ENCODE measurements at places on chromosomes 3 and 15. TPM values are rescaled to one million over a fixed set of nuclear protein-coding genes. Genes with fewer than 3 reads are reported as not detected.

DNA sequence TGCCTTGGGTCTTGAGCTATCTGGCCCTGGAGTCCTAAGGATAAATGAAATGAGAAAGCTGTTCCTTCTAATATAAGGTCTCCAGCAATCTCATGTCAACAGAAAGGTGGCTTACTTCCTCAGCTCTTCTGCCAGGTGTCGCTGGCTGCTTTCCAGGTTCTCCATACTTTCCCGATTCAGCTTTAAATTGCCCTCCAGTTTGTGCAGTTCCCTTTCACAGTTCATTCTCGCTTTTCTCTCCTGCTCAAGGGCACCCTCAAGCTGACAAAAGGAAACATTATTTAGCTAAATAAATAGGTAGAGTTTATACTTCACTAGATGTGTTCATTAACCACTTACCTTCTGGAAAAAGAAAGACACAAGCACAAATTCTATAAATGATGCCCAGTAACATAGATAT, 73.0 kb downstream of the MYH15 start:
- peak; percentile 24 for DNase-seq

DNA sequence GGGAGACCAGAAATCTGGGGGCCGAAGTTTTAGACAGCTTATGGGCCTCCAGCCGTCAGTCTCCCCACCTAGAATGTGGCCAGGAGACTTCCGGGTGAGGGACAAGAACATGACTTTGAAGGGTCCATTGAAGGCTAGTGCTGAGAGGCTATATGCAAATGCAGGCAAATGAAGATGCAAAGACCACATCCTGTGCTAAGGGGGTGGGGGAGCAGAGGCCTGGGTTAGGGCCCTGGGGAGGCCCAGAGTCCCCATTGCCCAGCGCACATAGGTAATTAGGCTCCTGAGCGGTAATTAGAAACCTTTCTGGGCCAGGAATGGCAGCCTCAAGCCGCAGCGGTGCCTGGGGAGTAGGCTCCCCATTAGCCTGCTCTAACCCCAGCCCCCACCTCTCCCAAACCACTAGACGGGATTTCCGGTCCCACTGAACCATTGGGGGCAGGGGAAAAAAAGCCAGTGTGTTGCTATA, 6.8 kb downstream of the CSK start:
- DNase-seq = no peak

GRCh38 chr15:25060472-25060803, 105.7 kb downstream of the SNRPN start:
- DNase-seq = no peak

- DNase-seq = no peak
Measured at GRCh38 chr3:152581951-152582350, 253.0 kb upstream of the P2RY1 start.

GRCh38 chr3:107870943-107871638, 219.7 kb downstream of the CD47 start:
- DNase-seq = no peak

- DNase-seq = no peak
Measured at GRCh38 chr15:87910301-87910700, 346.2 kb downstream of the NTRK3 start.

DNA sequence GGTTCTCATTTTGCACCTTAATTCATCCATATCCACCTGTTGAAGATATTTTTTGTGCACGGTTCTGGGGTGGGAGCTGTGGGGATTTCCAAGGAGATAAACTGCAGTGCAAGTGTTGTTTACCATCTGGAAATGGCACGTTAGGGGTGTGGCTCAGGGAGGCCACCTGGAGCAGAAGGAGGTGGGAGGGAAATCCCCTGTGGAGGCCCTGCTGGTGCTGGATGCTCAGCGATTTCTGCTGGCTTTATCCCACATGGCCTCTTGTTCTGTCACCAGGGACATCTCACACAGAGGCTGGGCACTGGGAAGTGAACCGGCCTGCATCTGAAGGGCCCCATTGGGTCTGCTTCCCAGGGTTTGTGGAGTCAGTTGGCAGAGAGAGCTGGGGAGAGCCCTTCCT, 24.3 kb downstream of the TRPM1 start:
- DNase-seq = no peak

- DNase-seq = no peak
Measured at GRCh38 chr3:101886626-101887025, 37.3 kb downstream of the NFKBIZ start.

GRCh38 chr3:193030276-193030675, 112.6 kb upstream of the MB21D2 start:
- DNase-seq = no peak

GRCh38 chr3:8757551-8758518, 11.6 kb downstream of the OXTR start:
- DNase-seq = no peak

- peak; percentile 35 for DNase-seq
Measured at GRCh38 chr3:55750525-55750924, 263.4 kb upstream of the WNT5A start.

GRCh38 chr3:95456835-95457234, 1357.6 kb upstream of the EPHA6 start:
- no peak for DNase-seq

DNA sequence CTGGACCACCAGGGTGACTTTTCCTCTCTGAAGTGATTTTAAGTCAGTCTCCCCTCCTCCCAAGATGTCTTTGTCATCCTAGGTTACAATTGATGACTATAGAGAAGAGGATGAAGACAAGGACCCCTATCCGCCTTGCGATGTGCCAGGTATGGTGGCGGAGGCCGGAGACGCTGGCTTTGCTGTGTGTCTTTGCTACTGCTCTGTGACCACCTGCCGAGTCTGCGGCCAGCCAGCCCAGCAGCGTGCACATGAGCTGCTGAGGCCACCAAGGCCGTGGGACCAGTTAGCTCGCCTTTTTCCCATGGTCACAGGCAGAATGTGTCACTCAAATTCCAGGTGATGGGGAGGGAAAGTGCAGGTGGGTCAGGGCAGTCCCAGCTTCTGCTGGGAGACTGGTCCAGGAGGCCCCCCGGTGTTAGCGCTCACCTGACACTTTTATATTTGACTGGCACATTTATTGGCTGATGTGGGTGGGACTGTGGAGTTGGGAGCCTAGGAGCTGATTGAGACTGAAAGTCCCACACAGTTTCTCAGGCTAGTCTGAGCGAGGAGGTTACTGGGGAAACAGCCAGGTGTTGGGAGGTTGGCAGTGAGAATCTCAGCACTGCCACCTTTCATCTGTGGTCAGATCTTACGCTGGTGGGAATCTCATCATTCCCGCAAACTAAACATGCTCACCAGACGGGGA, 114.1 kb downstream of the CHDH start:
- DNase-seq = no peak

GRCh38 chr15:44264148-44264547, 24.4 kb upstream of the GOLM2 start:
- DNase-seq = no peak

GRCh38 chr15:79093352-79093935, 2.9 kb upstream of the RASGRF1 start:
- no peak for DNase-seq

DNA sequence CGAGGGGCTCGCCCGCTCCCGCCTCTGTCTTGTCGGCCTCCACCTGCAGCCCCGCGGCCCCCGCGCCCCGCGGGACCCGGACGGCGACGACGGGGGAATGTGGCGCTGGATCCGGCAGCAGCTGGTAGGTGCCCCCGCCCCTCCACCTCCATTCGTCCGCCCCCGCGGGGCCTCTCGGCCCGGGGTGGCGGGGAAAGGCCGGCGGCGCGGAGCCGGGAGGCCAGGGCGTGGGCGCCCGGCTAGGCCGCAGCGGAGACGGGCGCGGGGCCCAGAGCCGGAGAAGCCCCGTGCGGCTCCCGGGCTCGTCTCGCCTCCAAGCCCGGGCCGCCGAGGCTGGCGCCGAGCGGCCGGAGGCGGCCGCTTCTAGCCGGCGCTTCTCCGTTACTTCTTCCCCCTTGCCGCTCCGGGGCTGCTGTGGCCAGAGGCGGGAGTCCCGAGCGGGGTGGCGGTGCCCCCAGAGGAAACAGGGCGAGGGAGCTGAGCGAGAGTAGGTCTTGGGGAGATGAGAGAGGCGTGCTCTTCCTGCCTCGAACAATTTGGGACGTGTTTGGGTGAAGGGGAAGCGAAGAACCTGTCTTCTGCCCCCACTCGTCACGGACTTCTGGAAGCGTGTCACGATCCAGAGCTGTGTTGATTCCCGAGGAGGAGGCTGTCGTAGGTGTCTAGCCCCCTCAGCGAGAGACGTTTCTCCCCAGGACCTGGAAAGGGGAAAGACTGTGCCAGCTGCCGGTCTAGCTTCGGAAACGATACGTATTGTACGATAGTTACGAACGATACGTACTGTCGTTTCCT, 555 bp downstream of the ATP11B start:
- DNase-seq = peak; percentile 55

- no peak for DNase-seq
Measured at GRCh38 chr15:70244978-70245542, 147.3 kb upstream of the TLE3 start.

- DNase-seq = peak; percentile 56
Measured at GRCh38 chr15:70488002-70488605, 275.3 kb downstream of the UACA start.

GRCh38 chr3:14885307-14885706, 62.1 kb upstream of the NR2C2 start:
- no peak for DNase-seq

GRCh38 chr15:85407421-85408269, 27.2 kb downstream of the AKAP13 start:
- no peak for DNase-seq

- DNase-seq = no peak
Measured at GRCh38 chr3:98977520-98977919, 76.0 kb upstream of the DCBLD2 start.

- peak; percentile 17 for DNase-seq
Measured at GRCh38 chr3:132753946-132754345, 31.7 kb upstream of the NPHP3 start.

DNA sequence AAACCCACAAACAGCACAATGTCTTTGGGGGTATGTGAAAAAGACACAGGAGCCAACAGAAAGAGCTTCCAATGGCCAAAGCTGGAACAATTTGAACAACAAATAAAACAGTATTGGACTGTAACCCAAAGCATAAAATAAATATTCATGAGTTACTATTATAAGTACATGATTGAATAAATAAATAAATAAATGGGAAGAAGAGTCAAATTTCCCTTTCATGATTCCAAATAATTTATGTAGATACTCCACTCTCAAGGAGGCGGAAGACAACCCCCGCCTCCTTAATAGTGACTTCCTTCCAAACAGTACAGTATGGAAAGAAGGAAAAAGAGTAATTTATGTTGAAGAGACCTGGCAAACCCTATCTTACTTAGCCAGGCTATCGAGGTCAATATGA, 124.4 kb upstream of the P2RY1 start:
- DNase-seq = no peak

GRCh38 chr15:67829647-67830504, 4.6 kb downstream of the SKOR1 start:
- no peak for DNase-seq

DNA sequence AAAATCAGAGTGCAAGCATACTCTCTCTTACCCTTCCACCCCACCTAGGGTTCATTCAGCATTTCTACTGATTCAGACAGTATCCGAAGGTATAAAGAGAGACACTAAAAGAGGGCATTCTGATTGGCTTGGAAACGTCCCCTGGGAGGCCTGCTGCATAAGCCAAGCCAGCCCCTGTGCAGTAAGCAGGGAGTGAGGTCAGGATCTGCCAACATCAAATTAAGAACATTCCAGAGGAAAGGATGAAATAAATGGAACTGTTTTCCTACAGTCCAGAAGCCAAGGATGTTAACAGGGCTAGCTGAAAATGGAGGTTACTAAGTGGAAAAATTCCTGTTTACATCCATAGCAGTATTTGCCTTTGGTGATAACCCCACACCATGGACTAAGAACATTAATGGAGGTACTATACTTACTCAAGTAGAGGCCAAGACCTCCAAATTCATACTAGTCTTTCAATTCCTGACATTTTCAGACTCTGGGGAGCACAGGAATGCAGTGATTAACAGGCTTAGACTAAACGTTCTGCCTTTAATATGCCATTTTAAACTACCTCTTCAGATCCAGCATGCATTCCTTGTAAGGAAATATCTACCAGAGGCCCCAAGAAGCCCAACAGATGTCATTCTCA, 34.5 kb downstream of the NPTN start:
- no peak for DNase-seq

- no peak for DNase-seq
Measured at GRCh38 chr3:114860531-114860930, 286.6 kb downstream of the ZBTB20 start.

GRCh38 chr3:64163019-64163754, 62.1 kb downstream of the PRICKLE2 start:
- no peak for DNase-seq

- no peak for DNase-seq
Measured at GRCh38 chr3:160170409-160171370, 54.5 kb upstream of the C3orf80 start.

- no peak for DNase-seq
Measured at GRCh38 chr3:130250982-130251381, 94.5 kb upstream of the COL6A5 start.

- no peak for DNase-seq
Measured at GRCh38 chr15:39892418-39892817, 27.6 kb downstream of the GPR176 start.

GRCh38 chr3:127238602-127239001, 45.7 kb downstream of the PRR23E start:
- no peak for DNase-seq

GRCh38 chr3:53862241-53862640, 15.9 kb downstream of the IL17RB start:
- DNase-seq = no peak

DNA sequence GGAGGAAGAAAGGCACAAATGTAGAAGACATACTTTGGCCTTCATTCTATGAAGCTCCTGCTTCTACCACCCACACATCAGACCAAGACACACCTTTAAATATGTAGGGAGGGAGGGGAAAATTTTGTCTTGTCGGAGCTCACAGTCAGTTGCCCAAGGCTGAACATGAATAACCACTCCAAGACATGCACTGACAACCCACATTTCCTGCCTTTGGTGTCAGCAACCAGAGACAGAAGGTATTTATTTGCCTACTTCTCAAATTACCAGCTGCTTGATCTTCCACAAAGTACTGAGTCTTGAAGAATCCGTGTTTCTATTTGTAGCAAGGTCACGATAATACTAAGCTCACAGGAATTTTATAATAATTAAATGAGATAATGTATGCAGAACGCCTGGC, 169.7 kb downstream of the KCNMB2 start:
- DNase-seq = no peak

DNA sequence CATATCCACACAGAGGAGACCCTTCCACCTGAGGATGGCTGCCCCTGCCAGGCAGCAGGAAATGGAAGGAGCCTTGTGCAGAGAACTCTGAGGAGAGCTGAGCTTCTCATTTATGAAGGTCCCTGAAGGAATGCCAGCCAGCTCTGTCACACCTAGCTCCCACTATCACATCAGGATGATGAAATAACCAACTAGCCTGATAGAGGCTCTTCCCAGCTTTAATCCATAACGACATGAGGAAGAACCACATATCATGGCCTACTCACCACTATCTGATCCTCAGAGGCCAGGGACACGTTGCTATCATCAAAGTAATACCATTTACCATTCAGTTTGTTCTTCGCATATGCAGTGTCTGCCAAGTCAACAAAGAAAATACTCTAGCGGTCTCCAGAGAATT, 1.5 kb upstream of the C3orf62 start:
- no peak for DNase-seq

Gene GALNT15
- polyA plus RNA-seq = 0.58 TPM

Gene TLNRD1
- 14.3 TPM for polyA plus RNA-seq

Gene EPHA3
- polyA plus RNA-seq = 12.1 TPM

Gene RAB6B
- 7.3 TPM for polyA plus RNA-seq

Gene TMEM108
- 61.8 TPM for polyA plus RNA-seq

Gene XIRP1
- 6.5 TPM for polyA plus RNA-seq

Gene SOX14
- polyA plus RNA-seq = not detected

Gene ATP13A5
- 0.69 TPM for polyA plus RNA-seq

Gene HRH1
- 5.9 TPM for polyA plus RNA-seq

Gene GAP43
- polyA plus RNA-seq = 0.32 TPM

Gene CPNE9
- polyA plus RNA-seq = 0.25 TPM

Gene LMCD1
- 81.8 TPM for polyA plus RNA-seq

Gene PRSS50
- 0.88 TPM for polyA plus RNA-seq

Gene ROBO2
- 59.9 TPM for polyA plus RNA-seq

Gene GPR62
- 0.28 TPM for polyA plus RNA-seq
